ENCODE measurements at places on chromosomes 12 and 14.

GRCh38 chr14:102606296-102606695 is 13.8 kb downstream of the RCOR1 start:
- no peak for DNase-seq

- no peak for DNase-seq
These were observed 11.5 kb downstream of the CCND2 start for GRCh38 chr12:4285070-4285469.

DNA sequence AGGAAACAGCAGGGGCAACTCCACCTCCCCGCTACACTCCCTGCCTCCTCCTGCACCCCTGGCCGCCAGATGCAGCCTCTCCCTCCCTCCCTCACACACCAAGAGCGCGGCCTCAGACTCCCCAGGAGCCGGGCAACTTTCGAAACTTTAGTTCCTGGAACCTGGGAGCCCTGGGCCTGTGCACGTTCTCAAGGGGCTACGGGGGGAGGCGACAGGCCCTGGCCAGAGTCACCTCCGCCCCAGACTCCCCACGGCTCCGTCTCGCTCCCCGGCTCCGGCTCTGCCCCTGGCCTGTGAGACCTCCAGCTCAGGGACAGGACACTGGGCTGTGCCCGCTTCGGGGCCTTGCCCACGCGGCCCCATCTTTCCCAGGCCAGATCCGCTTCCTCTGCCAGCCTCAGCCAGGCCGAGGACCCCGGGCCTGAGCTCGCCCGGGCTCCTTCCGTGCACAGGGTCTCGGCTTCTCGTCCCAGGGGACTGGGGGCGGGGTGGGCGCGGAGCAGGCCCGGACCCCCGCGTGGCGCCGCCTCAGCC is 5.5 kb downstream of the AMN start:
- peak; percentile 11 for DNase-seq

DNA sequence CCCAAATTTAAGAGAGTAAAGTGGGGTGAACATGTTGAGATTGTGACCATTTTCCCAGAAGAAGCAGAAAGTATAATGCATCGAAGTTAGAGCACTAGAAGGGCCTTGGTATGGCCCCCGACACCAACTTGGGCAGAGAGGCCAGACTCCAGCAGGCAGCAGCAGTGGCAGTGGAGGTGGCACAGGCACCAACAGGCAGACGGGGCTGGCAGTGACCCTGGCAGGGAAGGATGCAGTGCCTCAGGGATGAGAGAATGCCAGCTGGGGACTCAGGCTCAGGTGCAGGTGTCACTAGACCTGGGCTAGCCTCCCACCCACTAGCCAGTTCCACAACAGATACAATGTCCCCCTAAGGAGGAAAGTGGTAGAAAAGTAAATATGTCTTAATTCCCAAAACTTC is 27.7 kb upstream of the AMIGO2 start:
- DNase-seq, result no peak

- no peak for DNase-seq
These were observed 70.9 kb upstream of the OTX2 start for GRCh38 chr14:56881181-56881580.

GRCh38 chr12:14935031-14935430 is 3.3 kb downstream of the ERP27 start:
- DNase-seq, result no peak

DNA sequence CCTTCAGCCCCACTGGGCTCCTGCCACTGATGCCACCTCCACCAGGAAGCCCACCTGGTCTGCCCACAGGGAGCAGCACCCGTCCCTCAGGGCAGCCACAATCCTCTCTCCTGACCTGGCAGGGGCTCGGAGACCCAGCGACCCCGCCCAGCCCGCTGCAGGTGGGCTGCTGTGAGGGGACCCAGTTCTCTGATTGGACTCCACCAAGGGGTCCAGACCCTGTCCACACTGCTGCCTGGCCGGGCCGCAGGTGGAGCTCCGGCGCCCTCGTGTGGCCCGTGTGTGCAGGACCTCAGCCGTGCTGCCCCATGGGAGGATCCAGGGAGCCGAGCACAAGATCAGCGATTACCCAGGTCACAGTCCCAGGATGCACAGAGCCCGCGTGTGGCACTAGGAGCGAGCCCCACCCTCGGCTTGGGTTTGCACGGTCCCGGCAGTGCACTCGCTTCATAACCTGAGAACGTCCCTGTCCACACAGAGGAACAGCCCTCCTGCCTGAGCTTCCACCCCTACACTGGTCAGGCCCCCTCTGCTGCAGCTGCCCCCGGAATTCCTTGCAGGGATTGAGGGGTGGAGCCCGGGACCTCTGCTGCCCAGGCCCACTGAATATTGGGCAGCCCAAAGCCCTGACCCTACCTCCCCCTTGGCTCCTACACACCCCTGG is 35.4 kb upstream of the TMEM179 start:
- peak; percentile 49 for DNase-seq

DNA sequence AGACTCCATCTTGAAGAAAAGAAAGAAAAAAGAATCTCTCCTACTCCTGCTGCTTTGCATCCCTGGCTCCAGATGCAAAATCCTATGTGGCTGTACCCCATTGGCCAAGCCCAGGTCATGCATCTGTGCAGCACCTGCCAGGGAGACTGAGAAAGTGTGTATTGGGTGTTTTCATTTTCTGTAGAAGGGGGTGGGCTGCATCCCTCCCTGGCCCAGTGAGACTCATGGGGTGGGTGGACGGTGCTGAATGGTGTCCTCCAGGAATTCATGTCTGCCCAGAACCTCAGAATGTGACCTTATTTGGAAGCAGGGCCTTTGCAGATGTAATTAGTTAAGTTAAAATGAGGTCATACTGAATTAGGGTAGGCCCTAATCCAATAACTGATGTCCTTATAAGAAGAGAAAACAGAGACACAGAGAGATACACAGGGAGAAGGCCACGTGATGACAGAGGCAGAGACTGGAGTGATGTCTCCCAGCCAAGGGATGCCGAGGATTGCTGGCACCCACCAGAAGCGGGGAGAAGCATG is 23.2 kb downstream of the MOAP1 start:
- peak; percentile 17 for DNase-seq

GRCh38 chr12:65720136-65721130 is 103.8 kb upstream of the HMGA2 start:
- peak; percentile 85 for DNase-seq

GRCh38 chr12:94184995-94185719 is 36.8 kb downstream of the PLXNC1 start:
- DNase-seq, result no peak

- peak; percentile 33 for DNase-seq
These were observed 54.3 kb downstream of the PEBP1 start for GRCh38 chr12:118190266-118190665.

- no peak for DNase-seq
These were observed 43.8 kb upstream of the PRIMA1 start for GRCh38 chr14:93832081-93832480.

DNA sequence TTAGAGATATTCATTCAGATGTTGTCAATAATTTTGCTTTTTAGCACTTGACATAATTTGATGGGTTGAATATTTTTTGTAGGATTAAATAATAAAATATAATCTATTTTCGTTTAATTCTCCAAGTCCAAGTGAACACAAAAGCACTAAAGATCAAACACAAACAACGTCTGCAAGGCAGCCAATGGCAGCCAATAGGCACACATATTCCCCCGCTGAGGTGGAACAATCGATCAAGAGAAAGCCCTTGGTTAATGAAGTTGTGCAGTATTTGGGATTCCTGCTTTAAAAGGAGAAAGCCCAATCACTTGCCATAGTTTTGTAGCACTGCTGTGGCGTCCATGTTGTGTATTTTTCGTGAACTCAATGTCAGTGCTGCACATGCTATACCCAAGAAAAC is 1.5 kb downstream of the DHRS7 start:
- no peak for DNase-seq

DNA sequence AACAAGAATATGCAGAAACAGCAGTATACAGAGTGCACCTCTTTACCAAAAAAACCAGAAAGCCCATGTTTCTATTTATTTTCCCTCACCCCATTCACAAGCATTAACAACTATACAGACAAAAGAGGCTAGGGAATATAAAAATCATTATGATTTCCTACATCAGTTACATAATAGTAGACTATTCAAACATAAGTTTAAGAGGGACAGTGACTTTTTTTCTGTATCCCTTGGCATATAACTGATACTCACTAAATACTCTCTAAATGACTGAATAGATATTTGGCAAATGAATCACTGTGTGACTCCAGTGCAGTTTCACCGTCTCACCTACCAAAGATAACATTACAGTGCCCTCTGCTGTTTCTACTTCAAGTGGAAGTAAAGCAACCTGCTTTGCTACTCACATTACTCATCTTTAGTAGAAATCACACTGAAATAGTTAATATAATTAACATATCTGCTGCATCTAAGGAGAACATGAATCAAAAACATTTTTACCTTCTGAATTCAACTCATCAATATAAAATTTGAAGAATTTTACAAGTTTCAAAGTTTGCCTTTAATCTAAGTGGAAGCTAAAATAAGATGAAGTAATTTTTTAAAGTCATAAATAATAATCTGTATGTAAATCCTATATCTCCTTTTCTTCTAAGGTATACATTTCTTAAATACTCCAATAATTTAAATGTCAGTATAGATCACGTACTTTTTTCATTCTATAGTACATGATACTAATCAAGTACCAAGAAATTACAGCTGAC is 103.8 kb downstream of the OSBPL8 start:
- DNase-seq, result peak; percentile 90

- DNase-seq, result no peak
These were observed 164.8 kb downstream of the AACS start for GRCh38 chr12:125229878-125230530.

GRCh38 chr12:84696908-84697540 is 215.6 kb downstream of the SLC6A15 start:
- DNase-seq, result peak; percentile 79
